ENCODE measurements at places on chromosomes 5 and 9. TPM values are rescaled to one million over a fixed set of nuclear protein-coding genes. Genes with fewer than 3 reads are reported as not detected.

The CDH18 gene
- not detected for total RNA-seq

The RGS3 gene
- 34.7 TPM for total RNA-seq

The PCDHGB4 gene
- 1.6 TPM for total RNA-seq

The ZMAT2 gene
- 22.1 TPM for total RNA-seq

The DIRAS2 gene
- under 0.01 TPM for total RNA-seq
